ENCODE measurements at places on chromosomes 11 and 22.

- DNase-seq = no peak
Measured at GRCh38 chr11:109302591-109303334, 119.2 kb upstream of the C11orf87 start.

GRCh38 chr22:48692734-48693376 lies 1134.8 kb downstream of the BRD1 start:
- no peak for DNase-seq

- no peak for DNase-seq
Measured at GRCh38 chr22:40031766-40032470, 37.2 kb downstream of the FAM83F start.

- no peak for DNase-seq
Measured at GRCh38 chr22:20276468-20276867, 8.3 kb upstream of the RTN4R start.

GRCh38 chr11:73384531-73384871 lies 8.3 kb downstream of the RELT start:
- DNase-seq = no peak

DNA sequence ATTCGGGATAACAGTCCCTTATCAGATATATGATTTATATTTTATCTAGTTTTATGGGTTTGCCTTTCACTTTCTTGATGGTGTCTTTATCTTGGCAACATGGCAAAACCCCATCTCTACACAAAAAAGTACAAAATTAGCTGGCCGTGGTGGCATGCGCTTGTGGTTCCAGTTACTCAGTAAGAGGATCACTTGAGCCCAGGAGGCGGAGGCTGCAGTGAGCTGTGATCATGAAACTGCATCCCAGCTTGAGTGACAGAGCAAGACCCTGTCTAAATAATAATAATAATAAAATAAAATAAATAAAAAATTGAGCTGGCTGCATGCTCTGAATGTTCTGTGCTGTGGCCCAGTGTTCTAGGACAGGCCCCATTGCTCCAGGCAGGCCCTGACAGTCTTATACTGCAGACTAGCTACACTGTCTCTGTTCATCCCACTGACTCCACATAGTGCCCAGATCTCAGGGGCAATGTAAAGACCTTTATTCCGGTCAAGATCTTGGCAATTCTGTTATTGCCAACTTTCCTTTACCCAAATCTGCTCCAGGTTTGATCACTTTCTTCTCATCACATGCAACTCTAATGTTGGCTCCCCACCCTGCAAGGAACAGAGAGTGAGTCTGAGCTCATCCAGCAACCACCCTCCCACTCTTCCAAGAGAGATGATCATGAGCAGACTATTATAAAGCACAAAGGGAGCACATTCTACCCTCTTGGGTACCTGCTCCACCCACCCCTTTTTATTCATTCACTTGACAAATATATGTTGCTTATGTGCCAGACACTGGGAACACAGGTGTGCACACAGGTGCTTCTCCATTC lies 8.8 kb downstream of the HSPA8 start:
- no peak for DNase-seq

DNA sequence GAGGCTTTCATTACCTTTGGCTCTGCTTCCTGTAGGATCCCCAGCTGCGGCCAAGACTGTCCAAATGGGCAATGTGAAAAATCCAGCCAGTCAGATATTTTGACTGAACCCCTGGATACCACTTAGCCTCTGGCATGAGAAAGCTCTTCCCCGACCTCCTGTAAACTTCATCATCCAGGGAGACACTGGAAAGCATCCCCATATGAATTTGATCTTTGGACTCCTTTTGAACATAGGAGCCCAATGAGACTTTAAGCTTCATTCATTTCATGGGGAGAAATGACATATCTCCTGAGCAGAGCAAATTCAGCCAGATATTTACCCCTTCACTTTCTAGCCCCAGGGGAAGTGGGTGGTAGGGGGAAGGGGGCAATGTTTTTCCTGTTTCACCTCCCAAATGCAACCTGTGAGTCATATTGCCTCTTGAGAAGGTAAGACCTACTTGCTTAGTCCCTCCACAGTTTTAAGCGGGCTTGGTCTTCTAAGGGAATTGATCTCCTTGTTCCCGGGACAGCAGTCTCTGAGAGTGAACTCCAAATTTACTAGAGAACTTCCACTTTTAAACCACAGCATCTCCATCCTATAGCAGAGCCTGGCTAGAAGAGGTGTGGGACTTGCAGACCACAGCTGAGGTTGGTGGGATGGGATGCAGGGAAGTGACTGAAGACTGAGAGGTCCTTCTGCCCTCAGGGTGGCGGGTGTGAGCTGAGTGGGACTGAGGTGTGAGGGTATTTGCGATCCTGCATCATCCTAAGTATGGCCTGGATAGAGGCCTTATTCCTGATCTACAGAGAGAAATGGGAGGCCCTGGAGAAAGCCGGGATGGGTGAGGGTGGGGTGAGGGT lies 20.3 kb upstream of the POU2AF1 start:
- DNase-seq = no peak

DNA sequence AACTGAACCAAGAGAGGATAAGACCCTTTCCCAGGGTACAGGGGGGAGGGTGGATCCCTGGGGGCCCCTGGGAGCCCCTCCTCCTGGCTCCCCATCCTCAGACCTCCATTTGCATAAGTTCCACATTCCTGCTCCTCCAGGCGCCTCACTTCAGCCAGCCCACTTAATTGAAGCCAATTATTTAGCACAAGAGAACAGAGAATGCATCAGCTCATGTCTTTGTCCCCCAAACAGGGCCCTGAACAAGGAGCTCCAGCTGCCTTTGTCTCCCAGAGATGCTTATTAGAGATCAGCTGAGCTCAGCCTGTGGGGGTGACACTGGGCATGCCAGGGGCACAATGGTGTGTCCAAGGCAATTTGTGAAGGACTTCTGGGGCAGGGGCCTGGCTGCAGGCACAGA lies 89.9 kb upstream of the PRDM11 start:
- DNase-seq = no peak

DNA sequence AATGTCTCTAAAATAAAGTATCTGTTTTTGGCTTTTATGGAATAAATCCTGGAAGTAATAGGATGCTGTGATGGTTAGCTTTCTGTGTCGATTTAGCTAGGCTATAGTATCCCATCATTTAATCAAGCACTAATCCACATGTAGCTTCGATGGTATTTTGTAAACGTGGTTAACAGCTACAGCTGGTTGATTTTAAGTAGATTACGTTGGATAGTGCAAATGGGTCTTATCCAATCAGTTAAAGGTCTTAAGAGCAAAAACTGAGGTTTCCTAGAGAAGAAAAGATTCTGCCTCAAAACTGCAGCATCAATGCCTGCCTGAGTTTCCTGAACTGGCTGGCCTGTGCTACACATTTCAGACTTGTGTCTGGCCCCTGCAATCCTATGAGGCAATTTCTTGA lies 314.2 kb upstream of the SORL1-AS1 start:
- DNase-seq = no peak

DNA sequence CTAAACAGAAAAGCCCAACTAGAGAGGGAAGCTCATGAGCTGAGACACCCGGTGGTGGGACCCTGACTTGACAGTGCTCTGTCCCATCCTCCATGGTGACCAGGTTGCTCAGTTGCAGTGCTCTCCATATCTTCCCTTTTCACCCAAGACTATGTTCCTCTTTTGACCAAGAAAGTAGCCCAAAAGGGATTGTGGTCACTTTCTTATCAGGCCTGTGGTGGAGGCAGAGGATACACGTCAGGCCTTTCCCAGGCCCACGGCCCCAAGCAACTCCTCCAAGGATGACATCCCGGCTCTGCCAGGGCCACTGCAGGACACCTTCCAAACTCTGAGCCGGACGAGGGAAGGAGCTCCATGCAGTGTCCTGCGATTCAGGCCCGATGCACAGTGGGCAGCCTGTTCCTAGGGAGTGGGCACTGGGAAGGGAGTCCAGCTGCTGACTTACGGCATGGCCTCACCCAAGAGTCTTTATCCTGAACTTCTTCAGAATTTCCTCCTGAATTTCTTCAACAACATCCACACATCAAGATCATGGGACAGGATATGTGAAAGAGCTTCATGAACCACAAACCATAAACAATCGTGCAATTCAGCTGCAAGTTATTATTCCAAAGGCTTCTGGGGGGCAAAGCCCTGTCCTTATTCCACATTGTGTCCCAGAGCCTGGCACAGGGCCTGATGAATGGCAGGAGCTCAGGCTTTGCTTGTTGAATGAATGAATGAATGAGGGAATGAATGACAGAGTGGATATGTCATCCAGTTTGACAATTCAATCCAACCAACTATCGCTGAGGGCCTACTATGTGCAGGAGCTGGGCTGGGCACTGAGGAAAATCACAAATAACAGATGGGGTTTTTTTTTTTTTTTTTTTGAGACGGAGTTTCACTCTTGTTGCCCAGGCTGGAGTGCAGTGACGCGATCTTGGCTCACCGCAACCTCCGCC lies 36.0 kb upstream of the MYH9 start:
- no peak for DNase-seq

- no peak for DNase-seq
Measured at GRCh38 chr22:20868025-20868962, 9.5 kb downstream of the SNAP29 start.

DNA sequence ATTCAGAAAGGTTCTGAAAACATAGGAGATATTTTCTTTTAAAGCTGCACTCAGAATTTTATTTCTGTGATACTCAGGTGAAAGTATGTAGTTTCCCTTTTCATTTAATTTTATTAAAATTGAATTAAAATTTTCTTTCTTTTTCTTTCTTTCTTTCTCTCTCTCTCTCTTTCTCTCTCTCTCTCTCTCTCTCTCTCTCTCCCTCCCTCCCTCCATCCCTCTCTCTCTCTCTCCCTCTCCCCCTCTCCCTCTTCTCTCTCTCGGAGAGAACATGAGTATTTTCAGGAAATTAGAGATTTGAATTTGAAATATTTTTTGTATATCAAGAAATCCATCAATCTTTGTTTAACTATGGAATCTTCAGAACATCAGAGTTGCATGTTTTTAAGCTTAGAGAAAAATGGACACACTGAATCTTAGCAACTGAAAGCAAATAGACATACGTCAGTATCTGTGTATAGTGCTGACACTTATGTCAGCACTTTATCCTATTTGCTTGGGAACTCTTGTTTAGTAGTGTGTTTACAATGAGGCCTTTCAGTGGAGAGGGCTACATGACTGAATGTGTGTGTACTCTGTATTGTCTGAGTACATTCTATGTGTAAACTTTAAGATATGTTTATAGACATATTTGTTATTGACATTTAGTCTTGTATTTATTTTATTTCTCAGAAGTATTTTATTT lies 44.5 kb downstream of the PDE3B start:
- DNase-seq = no peak

DNA sequence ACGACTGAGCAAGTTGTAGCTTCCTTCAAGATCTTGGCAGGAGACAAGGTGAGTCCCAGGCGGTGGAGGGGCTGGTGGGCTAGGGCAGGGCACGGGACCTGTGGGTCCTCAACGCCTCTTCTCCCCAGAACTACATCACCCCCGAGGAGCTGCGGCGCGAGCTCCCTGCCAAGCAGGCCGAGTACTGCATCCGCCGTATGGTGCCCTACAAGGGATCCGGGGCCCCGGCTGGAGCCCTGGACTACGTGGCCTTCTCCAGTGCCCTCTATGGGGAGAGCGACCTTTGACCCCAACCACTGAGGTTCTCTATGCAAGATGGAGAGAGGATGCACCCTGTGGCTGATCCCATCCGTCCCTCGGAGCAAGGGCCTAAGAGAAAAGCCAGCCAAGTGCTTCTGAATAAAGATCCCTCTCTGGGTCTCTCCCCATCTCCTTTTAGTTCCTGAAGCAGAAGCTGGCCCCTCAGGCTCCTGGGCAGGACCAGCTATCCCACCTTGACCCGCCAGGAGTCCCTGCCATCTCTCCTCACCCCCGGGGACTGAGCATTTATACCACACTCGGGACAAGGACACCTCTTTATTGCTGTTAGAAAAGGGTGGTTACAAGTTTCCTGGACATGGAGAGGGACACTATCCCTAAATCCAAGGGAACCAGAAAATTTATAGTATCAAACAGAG lies 5.4 kb downstream of the CTSF start:
- no peak for DNase-seq

DNA sequence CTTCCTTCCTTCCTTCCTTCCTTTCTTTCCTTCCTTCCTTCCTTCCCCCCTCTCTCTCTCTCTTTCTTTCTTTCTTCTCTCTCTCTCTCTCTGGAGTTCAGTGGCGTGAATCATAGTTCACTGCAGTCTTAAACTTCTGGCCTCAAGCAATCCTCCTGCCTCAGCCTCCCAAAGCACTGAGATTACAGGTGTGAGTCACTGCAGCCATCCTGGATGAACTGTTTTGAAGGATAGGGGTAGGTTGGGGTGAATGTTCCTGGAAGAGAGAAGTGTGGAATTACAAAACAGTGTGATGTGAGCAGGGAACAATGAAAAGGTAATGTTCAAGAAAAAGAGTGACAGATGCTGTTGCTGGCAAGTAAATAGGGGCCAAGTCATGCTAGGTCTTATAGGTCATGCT lies 12.4 kb upstream of the PLET1 start:
- no peak for DNase-seq

DNA sequence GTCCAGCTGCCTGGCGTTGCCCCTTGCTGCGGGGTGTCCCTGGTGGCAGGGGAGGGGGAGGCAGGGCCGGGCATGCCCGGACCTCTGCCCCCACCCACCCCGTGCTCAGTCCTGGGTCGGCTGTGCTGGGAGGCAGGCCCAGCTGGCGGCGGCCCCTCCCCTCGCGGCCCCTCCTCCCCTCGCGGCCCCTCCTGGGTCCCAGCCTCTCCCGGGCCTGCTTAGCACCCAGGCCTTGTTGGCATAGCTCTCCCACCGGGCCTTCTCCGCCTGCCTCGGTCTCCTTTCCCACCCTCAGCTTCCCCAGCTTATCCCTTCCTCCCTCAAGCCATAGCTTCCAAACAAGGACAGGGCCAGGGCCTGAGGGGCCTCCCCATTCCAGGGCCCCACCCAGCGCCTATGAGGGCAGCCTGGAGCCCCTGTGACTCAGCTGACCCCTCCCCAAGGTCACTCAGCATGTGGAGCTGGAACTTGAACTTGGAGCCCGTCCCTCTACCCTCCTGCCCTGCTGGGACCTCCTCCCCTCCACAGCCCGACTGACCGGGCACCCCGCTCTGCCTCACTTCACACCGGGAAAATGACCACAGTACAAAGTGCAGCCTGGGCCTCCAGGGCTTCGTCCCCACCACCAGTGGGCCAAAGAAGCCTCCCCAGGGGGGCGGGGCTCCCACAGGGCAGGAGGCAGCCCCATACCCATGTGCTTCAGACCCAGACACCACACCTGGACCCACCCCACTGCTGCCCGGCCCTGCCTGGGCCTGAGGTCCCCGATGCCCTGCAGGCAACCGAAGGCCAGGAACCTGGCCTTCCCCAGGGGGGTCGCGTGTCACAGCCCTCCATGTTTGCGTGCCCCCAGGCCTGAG lies 1.2 kb downstream of the EPS8L2 start:
- no peak for DNase-seq

- DNase-seq = no peak
Measured at GRCh38 chr11:20337526-20338154, 25.9 kb upstream of the HTATIP2 start.
